ENCODE measurements at places on chromosomes 16 and 17.

- DNase-seq, result peak; percentile 86
Measured at GRCh38 chr16:22297871-22298733, 893 bp downstream of the POLR3E start.

GRCh38 chr16:10562361-10562899, 18.0 kb downstream of the EMP2 start:
- DNase-seq, result no peak

DNA sequence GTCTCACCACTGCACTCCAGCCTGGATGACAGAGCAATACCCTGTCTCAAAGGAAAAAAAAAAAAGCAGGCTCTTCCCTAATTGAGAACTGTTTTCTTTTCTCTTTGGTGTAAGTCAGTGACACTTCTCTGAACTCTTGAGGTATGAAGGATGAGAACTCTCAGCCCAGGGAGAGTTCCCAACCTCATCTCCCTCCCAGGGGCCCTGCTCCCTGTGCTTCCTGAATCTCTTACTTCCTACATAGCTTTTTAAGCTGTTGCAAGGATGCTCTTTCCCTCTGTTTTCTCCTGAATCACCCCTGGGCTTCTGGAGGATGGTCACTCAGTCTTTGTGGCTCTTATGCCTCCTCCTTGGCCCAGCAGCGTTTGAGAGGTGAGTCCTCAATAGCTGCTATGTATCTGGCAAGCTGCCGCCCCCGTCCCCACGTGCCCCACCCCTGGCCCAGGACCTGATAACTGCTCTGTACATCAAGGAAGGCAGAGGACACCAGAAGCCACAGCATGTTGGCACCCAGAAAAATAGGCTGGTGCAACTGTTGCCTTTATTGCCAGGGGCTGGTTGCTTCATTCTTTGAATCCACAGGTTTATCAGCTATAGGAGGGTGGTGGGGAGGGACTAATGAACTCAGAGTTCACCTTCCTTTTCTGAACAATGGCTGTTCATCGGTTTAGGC, 24.0 kb downstream of the IGF2BP1 start:
- no peak for DNase-seq

GRCh38 chr16:75011634-75012307, 12.9 kb downstream of the ZNRF1 start:
- DNase-seq, result no peak

DNA sequence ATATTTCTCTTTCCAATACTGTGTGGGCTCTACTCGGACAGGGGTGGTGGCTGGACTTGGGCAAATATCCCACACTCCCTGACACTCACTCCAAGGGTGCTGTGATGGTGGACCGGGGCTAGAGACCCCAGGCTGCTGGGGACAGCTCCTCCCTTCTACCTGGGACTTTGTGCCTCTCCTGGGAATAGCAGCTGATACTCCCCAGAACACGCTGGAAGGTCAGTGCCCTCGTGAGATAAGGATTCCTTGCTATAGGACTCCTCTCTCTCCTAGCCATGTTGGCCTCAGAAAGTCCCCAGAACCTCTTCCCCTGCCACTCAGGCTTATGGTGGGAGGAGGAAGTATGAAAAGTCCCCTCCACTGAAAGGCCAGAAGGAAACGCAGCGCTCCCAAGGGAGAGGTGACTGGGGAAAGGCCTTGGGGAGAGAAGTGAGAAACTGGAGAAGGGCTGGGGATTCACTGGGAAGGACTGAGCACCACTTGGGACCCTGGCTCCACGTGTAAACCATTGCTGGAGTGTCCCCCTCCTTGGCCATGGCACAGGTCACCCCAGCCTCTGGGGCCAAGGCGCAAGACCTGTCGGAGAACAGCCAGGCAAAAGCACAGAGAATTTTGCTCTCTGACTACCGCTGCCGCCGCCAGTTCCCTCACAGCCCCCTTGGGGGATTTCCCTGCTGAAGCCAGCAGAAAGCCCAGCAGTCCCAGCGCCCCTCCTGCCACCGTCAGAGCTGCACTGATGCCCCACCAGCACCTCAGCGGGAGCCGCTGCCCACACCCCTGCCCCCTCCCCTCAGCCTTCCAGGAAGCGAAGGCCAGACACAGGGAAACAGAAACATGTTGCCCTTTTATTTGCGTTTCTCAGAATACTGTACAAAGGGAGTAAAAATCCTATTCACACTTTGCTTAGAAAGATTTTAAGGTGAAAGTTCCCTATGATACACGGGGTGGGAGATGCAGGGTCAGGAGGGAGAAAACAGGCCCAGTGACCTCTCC, 2.1 kb upstream of the GSDMB start:
- DNase-seq, result peak; percentile 83

- no peak for DNase-seq
Measured at GRCh38 chr16:54954220-54954619, 23.6 kb downstream of the IRX5 start.

- DNase-seq, result no peak
Measured at GRCh38 chr17:68403122-68403521, 54.2 kb downstream of the WIPI1 start.

DNA sequence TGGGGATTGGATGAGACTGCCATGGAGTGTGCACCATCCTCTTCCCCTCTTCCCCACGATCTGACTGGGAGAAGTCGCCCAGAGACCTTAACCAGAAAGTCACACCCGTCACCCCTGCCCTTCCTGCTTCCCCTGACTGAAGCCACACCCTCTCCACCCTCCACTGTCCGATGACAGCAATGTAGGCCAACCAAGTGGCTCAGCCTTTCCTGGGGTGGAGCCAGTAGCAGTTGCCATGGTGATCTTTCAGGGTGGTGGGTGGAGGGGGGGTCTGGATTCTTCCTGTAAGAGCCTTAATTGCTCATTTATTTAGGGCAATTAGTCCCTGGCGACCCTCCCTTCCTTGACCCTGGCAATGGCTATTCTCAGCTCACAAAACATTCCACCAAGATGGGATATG, 37.5 kb upstream of the PHB1 start:
- no peak for DNase-seq

DNA sequence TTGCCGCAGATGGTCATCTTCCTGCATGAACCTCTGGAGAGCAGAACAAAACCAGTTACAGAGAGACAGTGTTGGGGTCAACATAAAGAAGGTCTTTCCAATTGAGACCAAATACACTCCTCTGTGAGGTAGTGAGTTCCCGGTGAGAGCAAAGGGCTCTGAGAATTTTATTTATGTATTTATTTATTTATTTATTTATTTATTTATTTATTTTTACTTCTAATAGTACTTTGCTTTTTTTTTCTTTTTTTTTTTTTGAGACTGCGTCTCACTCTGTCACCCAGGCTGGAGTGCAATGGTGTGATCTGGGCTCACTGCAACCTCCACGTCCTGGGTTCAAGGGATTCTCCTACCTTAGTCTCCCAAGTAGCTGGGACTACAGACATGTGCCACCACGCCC, 12.1 kb upstream of the COTL1 start:
- DNase-seq, result no peak

DNA sequence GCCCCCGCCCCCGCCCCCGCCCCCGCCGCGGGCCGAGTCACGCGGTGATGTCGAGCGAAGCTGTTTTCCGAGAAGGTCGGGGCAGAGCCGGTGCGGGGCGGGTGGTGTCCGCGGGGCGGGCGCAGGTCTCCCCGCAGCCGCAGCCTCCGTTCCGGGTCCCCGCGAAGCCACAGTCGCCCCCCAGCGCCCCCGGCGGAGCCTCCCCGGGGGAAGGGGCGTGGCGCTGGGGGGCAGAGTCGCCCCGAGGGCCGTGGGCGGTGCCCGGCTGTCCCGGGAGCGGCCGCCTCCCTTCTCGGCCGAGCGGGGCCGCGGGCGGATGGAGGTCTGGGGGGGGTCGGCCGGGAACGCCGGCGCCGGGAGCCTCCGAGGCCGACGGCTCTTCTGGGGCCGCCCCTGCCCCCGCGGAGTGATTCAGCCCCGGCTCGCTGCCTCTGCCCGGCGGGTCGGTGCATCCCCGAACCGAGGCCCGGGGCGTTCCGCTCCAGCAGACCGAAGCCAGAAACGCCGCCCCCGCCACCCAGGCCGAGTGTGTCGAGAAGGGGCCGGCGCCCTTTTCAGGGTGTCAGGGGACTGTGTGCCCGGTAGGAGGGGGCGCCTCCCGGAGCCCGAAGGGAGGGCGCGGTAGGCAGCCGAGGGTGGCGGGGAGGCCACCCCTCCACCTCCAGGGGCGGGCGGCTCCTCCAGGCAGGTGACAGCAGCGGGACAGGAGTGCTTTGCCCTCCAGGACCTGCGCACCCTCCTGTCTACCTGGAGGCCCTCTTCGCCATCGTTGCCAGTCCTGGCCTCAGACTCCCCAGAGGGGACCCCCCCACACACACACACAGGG, 1.7 kb downstream of the METRNL start:
- peak; percentile 83 for DNase-seq

DNA sequence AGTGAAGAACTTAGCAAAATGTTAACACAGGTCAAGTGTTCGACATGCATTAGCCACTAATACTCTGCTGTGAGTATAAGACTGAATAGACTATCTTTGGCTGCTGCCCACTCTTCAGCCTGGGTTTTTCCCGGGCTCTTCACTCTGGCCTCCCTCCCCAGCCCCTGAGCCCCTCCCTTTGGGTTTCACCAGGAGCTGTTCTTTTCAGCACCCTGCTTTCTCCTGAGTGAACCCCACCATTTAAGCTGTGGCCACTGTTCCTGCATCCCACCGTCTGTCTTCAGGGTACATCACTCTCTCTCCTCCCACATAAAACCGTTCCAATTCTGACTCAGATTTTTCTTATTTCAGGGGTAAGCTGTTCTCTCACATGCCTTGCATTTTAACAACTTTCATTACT, 92.0 kb upstream of the ASIC2 start:
- no peak for DNase-seq

DNA sequence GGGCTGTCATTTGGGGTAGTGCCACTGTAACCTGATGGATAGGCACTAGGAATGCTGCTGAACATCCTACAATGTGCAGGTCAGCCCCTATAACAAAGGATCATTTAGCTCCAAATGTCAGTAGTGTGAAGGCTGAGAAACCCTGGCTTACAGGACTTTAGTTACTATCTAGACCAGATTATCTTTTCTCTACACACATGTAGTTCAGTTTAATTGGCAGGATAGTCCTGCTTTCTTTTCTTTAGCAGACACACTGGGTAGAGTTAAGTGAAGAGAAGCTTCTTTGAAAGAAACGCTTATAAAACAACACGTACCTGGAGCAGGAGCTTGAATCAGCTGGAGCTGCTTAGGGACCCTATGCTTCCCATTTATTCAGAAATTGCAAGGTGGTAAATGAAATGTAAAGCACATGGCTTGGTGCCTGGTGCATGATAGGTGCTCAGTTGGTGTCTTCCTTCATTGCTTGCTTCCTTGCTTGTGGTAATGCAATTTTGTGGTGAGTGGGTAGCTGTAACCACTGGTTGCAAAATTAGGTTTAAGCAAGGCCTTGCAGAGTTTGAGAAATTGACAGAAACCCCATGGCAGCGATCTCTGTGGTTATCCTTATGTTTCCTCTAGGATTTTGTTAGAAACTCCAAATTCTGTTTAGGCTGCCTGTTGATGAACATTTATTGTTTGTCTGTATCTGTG, 9.4 kb downstream of the METTL9 start:
- DNase-seq, result peak; percentile 36

DNA sequence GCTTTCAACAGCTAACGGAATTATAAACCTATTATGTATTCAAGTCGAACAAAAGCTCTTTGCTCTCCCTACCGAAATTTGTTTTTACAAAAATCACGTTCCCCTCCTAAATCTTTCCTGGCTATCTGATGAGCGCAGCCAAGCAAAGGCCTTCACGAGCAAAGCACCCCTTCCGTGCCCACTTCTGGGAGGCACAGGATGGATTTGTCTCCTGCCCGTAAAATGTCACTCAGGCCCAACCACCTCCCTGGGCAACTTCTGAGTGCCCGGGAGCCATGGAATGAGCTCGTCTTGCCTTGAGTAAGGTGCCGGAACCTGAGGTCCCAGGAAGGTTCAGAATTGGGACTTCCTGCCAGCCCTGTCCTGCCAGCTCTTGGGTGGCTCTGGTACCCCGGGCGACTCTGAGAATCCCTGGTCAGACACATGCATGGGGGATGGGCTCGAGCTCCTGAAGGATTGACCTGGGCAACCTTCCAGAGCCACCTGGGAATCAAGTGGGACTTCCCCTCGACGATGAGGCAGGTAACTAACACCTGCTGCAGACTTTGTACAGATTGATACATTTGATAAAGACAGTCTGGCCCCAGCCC, 19.8 kb downstream of the SLC7A5 start:
- DNase-seq, result no peak

GRCh38 chr16:7834771-7835431, 502.3 kb downstream of the RBFOX1 start:
- no peak for DNase-seq

GRCh38 chr16:1535391-1536291, 2.2 kb downstream of the TMEM204 start:
- no peak for DNase-seq

GRCh38 chr17:73157521-73157890, 7.3 kb upstream of the SSTR2 start:
- DNase-seq, result no peak

GRCh38 chr17:67452681-67453554, 75.8 kb downstream of the PITPNC1 start:
- no peak for DNase-seq

GRCh38 chr16:58501242-58502131, 1.5 kb downstream of the NDRG4 start:
- no peak for DNase-seq

- peak; percentile 19 for DNase-seq
Measured at GRCh38 chr17:18259621-18260331, 686 bp upstream of the MIEF2 start.

DNA sequence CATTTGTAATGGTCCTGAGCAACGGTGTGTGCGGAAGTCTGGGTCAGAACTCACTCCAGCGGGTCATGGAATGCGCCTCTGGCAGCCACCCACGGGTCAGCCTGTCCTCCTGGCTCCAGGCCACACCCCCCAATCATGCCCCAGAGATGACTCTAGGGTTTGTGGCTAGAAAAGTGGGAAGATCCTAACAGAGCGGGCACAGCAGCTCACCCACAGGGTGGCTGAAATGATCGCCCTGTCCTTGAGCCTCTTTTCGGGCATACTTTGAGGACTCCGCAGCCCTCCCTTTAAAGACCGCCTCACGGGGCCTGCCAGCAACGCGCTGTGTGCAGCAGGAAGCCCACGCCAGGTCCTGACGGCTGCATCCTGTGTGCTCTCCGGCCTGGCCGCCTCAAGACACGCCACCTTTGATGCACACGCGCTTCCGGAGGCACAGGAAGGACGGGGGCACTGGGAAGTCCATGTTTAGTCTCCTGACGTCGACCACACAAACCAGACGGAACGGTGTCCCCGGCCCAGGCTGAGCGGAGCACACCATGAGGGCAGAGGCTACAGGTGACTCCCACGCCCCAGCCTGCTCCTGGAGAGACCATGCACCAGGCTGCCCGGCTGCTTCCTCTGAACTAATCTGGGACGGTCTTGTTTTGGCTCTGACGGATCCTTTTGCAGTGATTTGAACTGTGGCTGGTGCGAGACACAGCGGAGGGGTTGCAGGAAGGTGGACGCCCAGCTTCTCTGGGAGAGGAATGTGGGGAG, 92.9 kb downstream of the TBC1D16 start:
- no peak for DNase-seq
